ENCODE measurements at places on chromosomes 3 and 15. TPM values are rescaled to one million over a fixed set of nuclear protein-coding genes. Genes with fewer than 3 reads are reported as not detected.

GRCh38 chr3:48500656-48501055 is 3.3 kb downstream of the SHISA5 start:
- DNase-seq: no peak

- no peak for DNase-seq
Observed at GRCh38 chr3:71201939-71202338, 381.6 kb downstream of the FOXP1 start.

Gene CACNA2D3
- total RNA-seq: not detected

DNA sequence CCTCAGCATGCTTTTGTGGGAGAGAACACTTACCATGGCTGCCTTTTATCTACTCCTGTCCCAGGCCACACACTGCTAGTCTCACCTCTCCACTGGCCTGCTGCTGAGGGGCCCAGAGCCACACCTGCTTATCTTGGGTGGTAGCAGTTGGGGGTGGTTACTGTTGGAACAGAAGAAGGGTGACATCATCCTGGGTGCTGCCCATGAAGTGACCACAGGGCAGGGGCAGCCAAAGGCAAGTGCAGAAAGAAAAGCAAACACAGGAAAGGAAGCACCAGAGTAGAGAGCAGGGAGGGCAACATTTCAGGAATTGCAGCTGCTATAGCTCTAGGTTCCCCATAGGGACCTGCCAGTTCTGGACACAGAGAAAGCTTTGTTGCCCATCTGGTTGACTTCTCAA is 345.2 kb downstream of the VPS13C start:
- DNase-seq: no peak

Gene HEG1
- 7.4 TPM for total RNA-seq

GRCh38 chr3:191282251-191283185 is 46.7 kb upstream of the CCDC50 start:
- DNase-seq: no peak

GRCh38 chr15:101172501-101173071 is 79.3 kb downstream of the CHSY1 start:
- no peak for DNase-seq

Gene FGF12
- not detected for total RNA-seq

Gene ATOSA
- 37.2 TPM for total RNA-seq

- DNase-seq: no peak
Observed at GRCh38 chr15:97645758-97646157, 314.7 kb upstream of the ARRDC4 start.

Gene CORO2B
- total RNA-seq: not detected

DNA sequence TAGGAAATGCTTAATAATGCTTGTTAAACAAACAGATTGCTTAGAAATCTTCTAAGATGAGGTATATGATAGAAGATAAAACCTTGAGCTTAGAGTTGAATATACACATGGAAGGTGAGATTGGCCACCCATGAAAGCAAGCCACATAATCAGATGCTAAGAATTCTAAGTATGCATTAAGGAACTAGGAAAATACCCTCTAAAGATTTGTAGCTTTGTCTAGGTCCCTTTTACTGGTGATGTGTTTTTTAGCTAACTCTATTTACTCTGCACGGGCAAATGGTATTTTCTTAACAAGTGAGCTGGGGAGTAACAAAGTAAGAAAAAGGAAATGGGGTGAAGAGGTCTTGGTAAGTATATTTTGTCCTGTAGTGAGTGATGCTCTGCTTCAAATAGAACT is 310.3 kb downstream of the OXSM start:
- no peak for DNase-seq

DNA sequence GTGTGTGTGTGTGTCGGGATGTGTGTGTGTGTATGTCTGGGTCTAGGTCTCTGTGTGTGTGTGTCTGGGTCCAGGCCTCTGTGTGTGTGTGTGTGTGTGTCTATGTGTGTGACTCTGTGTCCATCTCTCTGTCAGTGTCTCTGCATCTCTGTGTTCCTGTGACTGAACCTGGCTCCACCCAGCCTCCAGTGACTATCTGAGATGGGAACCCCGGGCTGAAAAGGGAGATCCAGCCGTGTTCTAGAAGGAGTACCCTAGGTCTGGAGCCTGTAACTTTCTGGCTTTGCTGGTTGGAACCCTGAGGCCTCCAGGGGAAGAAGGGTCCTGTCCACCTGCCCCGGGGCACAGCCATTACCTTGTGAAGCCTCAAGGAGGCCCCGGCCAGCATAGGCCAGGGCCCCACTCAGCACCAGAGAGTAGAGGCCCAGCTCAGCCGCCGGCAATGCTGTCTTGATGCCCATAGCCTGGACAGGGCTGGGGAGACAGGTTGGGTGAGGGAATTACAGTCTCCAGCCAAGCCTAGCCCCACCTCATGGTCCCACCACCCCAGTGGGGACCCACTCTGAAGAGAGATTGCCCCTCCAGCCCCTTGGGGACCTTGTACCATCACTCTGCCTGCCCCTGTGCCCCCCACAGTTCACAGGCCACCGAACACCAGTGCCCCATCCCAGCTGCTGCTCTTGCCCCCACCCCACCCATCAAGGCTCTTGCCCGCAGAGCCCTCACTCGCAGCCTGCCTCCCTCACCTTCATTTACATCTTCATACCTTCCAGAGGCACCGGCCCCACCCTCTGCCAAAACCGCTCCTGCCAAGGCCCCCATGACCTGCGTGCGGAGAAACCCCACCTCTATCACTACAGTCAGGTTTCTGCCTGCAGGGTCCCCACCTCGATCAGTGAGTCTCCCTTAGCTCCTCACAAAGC is 2.0 kb downstream of the HHATL start:
- no peak for DNase-seq

- DNase-seq: no peak
Observed at GRCh38 chr3:127065561-127066290, 82.8 kb downstream of the PLXNA1 start.

DNA sequence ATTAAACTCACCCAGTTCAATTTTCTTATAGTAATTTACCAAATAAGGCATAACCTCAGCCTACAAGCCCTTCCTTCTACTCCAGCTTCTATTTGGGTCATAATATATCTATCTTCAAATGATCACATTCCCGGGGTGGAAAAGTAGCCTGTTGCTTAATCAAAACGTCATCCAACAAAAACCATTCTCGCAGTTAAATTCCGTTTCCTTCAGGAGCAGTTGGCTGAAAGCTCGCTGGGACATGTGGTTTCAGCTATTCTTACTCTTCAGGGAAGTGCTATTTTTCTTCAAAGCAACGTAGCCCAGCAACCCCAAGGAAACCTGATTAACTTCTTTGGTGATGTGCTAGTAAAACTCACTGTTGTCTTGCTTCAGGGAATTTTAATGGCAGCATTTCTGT is 59.6 kb downstream of the MAGI1 start:
- no peak for DNase-seq

Gene TF
- total RNA-seq: 1.7 TPM

DNA sequence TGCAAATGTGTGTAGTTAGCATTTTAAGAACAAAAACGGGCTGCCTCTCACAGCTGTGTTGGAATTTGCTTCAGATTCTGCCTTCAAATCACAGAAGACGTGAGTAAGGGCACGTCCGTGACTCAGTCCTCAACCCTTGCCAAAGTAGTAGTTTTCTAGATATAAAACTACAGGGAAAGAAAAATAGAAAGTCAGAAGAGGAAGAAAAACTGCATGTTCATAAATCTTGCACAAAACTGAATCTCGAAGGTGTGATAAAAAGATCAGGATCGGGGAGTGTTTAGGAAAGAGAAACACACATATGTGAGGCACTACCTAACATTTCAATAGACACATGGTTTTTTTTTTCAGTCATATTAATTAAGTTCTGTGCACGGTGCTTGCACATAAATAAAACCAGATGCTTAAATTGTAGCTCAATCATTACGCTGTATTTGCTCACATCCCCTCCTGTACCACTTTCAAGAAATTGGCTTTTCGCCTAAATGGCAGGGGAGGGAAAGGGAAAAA is 71.7 kb downstream of the P3H2 start:
- DNase-seq: no peak

Gene CYP11A1
- total RNA-seq: 0.21 TPM

DNA sequence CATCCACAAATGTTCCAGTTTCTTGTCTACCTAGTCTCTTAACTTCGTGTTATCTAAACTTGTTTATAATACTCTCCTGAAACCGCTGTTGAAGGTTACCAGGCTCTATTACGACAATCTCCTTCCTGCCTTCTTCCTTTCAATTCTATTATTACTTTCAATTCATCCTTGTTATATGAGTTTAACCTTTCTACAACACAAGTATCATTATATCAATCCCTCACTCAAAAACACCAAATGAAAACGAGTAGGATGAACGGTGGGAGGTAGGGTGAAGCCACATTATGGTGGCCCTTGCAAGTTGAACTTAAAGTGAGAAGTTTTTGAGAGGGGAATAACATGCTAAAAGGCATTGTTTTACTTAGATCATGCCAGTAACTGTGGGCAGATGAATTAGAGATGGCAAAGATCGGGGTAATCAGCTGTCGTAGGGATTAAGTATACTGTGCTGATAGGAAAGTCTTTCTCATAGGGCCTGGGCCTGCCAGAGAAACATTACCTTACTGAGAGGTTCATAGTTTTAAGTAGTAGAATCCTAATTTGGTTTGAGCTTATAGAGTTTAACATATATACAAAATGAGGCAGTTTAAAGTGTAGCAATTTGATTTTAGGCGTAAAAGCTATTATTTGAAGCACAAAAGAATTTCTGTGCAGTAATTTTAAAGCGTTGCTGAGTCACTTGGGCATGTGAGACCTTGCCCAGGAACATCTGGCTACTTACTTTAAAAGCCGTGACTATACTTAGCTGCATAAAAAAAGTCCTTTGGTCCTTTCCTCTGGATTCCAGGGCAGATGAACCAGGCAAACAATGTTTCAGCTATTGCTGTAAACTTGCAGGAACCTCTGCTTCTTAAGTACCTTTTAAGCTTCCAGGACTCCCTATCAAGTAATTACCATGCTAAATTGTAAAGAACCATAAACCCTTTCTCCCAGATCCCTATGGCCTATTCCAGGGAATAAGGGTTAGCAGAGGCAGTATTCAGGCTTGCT is 3.3 kb upstream of the CEP97 start:
- DNase-seq: peak; percentile 6

GRCh38 chr3:98450372-98450771 is 12.6 kb upstream of the OR5K1 start:
- DNase-seq: no peak

DNA sequence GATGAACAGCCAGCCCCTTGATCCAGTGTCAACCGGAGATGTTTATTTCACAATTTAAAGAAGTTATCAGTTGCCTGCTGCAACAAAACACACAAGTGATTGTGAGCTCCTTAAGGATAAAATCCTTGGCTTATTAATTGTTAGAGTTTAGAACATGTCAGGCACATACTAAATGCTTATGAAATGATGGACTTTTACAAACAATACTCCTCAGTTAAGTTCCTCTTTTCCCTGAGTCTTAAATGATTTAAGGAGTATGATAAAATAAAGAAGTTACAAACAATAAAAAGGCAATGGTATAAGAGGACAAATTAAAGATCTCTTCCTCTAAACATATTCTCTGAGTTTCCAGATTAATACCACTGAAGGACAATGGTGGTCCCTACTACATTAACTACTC is 5.7 kb downstream of the GHSR start:
- DNase-seq: no peak

DNA sequence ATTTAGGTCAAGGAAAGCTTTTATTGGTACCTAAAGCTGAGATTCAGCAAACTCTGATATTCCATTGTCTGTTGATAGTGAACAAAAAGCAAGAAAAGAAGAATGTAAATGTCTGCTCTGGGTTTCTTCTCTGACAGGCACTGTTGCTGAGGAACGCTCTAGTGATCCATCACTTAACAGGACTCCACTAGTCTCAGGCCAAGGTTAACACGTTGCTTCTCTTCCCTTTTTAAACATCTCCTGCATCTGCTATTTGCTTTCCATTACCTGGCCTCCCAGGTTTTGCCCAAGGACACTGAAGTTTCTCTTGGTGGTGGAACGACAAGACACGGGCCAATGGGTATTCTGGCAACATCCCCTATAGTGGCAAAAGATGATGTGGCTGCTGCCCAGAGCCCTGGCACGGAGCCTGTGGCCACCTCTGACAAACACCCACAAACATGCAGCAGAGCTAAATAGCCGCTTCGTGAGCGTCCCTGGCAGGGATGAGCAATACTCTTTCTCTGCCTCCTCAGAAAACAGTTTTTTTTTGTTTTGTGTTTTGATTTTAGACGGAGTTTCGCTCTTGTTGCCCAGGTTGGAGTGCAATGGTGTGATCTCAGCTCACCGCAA is 97.8 kb upstream of the AKAP13 start:
- no peak for DNase-seq

- DNase-seq: no peak
Observed at GRCh38 chr15:60535265-60535664, 56.3 kb upstream of the ICE2 start.

DNA sequence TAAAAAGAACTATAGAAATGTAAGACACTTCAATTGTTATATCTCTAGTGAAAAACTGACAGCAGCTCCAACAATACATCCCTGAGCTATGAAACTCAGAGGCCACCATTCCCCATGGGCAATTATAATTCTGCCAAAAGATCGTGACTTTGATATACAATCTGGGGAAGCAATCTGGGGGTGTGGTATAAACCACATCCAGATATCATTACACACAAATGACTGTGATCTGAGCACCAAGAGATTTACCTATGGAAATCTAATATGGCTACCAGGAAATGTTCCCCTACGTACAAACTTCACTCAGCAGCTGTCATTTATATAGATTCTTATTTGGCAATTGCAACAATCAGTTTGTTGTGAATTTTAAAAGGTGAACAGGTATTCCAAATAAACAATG is 110.3 kb downstream of the FRMD5 start:
- DNase-seq: no peak

DNA sequence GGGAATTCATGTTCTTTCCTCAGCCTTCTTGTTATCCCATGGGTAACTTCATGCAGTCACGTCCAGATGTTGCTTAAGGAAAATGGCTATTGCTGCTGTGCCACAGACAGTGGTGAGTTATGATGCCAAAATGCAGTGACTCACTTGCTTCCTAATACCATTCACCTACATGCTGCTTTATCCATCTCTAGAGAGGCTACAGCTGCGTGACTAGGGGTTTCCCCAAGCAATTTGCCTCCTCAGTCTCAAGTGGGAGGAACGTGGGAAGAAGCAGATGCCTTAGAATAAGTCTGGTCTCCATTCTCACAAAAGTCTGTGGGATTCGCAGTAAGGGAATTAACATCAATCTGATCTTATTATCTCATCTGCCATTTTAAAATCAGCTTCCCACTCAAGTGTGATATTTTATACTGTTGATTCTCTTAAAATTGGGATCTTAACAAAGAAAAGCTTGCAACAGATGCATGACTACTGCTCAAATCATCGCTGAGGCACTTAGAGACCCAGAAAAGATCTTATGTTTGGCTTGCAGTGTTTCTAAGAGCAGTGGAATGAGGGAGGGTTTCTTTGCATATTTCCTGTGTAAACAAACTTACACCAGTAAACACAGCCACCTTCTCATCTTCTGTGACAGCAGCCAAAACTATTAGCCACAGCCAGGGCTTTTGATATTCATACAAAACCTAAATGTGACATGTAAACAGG is 62.0 kb upstream of the ACP3 start:
- no peak for DNase-seq

- DNase-seq: no peak
Observed at GRCh38 chr3:17179381-17180205, 294.8 kb downstream of the PLCL2 start.

Gene REC114
- not detected for total RNA-seq

GRCh38 chr3:158847452-158847821 is 45.6 kb downstream of the MFSD1 start:
- no peak for DNase-seq

GRCh38 chr3:9945358-9945757 is 6.8 kb downstream of the PRRT3 start:
- no peak for DNase-seq

All from activated T-cell treated with anti-CD3 and anti-CD28 coated beads, Interleukin-2, amount 50 U/mL, for 72 hours (primary cell).